ENCODE measurements at places on chromosomes 2 and 18.

DNA sequence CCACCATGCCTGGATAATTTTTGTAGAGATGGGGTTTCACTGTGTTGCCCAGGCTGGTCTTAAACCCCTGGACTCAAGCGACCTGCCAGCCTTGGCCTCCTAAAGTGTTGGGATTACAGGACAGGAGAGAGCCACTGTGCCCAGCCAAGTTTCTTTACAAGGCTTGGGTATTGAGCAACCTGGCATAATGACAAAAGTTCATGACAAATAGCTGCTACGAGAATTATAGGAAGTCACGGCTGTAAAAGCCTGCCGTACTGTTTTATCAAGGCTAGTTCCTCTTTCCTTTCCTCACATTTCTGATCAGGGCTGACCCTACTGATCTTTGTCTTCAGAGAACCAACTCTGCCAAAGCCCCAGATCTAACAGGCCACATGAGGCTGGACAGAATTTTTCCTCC lies 490.4 kb upstream of the SPRED2 start:
- peak; percentile 25 for DNase-seq

DNA sequence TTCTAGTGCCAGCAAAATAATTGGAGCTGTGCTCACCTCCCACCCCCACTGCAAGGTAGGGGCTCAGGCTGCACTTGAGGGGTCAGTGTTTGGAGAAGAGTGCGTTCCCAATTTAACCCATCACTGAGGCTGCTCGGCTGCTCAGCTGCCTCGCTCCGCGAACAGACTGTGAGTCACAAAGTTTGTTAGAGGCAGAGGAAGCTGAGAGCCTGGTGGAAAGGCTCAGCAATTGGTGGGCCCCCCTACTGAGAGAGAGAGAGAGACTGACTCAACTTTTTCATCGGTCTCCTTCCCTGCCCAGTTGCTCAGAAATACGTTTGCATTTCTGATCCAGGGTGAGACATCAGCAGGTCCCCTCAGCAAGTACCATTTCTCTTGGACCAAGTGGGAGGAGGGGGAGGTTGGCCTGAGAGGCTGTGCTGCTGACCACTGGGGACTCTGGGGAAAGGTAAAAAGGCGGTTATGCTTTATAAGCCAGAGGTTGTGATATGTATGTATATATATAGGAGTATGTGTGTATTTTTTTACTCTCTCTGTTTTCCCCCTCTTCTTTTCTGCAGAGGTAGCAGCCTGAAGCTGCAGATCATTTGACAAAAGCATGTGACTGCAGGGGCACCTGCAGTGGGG lies 1.5 kb downstream of the EFR3B start:
- no peak for DNase-seq

DNA sequence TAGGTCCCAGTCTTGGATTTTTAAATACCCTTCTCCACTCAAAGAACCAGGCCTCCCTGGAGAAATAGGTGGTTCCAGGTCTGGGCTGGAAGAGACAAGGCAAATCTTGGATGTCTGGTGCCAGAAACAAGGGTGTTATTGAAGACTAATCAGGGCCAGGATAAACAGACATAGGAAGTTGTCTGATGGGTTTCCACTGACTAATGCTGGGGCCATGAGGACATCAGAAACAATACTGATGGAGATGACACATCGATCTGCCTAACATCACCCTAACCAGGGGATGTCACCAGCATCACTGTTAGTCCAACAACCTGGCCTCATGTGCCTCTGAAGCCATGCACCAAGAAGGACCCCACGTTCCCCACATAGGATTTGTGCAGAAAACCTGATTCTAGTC lies 42.5 kb upstream of the GLI2 start:
- no peak for DNase-seq

DNA sequence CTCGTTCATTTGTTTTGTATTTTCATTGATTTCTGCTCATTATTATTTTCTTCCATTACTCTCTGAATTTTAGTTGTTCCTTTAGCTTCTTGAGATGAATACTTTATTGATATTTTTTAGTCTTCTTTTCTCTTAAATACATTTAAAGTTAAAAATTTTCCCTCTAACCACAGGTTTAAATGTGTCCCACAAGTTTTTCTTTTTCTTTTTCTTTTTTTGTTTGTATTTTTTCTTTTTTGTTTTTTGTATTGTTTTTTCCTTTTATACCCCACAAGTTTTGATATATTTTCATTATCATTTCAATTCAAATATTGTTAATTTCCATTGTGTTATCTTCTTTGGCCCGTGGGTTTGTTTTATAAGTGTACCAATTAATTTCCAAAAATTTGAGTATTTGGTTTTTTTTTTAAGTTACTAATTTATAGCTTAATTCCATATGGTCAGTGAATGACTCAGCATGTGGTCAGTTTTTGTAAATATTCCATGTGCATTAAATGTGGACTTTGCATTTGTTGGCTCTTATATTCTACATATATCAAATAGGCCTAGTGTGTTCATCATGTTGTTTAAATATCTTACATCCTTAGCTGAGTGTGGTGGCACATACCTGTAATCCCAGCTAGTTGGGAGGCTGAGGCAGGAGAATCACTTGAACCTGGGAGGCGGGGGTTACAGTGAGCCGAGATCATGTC lies 16.2 kb downstream of the CENPO start:
- DNase-seq = no peak

- DNase-seq = peak; percentile 24
These were observed 354.1 kb downstream of the HRH4 start for GRCh38 chr18:24814521-24814920.

GRCh38 chr2:160603771-160604510 lies 110.3 kb upstream of the RBMS1 start:
- DNase-seq = no peak

DNA sequence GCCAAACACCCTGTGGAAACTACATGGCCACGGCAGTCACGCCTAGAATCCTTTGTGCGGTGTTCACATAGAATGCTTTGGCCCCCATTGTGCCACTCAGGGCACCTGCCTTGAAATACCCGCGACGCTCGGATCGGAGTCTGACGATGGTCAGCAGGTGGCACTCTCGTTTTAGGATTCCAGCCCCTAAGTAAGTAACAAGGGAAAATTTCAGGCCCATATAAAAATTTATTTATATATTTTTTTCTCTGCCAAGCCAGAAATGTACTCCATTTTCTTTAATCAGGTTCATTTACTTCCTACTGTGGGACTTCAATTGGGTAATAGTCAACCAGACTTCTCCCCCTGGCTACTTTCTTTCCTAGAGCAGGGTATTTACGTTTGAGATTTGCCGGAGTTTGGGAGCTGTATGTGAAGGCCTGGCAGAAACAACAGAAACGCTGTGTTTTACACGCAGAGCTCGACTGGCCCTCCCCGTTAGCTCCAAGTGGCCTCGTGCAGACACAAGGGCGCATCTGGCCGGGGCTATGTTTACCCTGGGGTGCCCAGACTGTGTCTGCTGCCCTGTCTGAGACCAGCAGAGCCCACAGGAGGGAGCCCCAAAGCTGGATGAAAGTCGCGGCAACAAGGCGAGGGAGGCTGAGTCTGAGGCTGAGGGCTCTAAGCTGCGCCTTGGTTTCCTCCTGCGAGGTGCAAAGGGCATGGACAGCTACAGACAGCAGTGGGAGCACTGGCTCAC lies 41.6 kb downstream of the LRRC30 start:
- DNase-seq = peak; percentile 89

DNA sequence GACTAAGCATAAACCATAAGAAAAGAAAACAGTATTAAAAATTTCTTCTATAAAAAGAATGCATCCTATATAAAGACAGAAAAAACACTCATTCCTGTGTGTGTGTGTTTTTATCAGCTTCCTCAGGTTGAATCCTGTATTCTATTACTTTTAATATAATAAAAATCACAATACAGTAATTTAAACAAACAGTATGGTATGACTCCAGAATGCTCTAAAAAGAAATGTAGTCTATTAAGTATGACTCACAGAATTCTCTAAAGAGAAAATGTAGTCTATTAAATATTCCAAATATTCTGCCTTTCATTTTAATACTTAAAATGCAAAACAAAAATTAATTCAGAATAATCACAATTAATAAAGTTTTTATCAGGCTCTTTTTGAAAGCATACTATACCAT lies 19.8 kb downstream of the CCDC88A start:
- DNase-seq = no peak

- no peak for DNase-seq
These were observed 16.0 kb upstream of the SNORC start for GRCh38 chr2:232854082-232854481.

- DNase-seq = no peak
These were observed 71.5 kb downstream of the TMEM247 start for GRCh38 chr2:46550686-46551404.

- no peak for DNase-seq
These were observed 110.0 kb downstream of the TPGS2 start for GRCh38 chr18:36718705-36719328.

All from Ammon's horn (tissue), 1 donor.